ENCODE measurements at places on chromosomes 2 and 18. TPM values are rescaled to one million over a fixed set of nuclear protein-coding genes. Genes with fewer than 3 reads are reported as not detected.

Gene SCYGR4
- not detected for total RNA-seq

DNA sequence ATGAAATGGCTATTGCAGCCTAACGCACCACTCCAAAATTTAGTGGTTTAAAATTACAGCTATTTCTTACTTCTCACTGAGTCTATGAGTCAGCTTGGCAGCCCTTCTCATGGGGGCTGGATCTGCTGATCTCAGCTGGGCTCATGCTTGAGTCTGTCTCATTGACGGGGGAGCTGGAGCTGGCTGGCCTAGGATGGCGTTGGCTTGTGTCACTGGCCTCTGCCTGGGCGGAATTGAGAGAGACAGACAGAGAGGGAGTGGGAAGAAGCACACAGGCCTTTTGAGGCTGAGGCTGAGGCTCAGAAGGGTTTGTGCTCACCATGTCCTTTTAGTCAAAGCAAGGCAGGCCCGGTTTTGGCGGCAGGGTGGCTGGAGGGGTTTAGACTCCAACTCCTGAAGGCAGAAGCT lies 412.1 kb upstream of the MYT1L start:
- peak; percentile 83 for DNase-seq
- H3K27me3 ChIP-seq, result no peaks in the 10 kb centered on the region
- H3K4me1 ChIP-seq, result peaks cover 4% of the 10 kb centered on the region

- H3K36me3 ChIP-seq, result no peaks in the 10 kb centered on the region
- H3K4me3 ChIP-seq, result no peak overlapping the region
- no peak overlapping the region for H3K27ac ChIP-seq
- no peak for DNase-seq
- no peaks in the 10 kb centered on the region for H3K27me3 ChIP-seq
- peaks cover 4% of the 10 kb centered on the region for H3K4me1 ChIP-seq
These were observed 89.2 kb downstream of the DOCK10 start for GRCh38 chr2:224952936-224953657.

DNA sequence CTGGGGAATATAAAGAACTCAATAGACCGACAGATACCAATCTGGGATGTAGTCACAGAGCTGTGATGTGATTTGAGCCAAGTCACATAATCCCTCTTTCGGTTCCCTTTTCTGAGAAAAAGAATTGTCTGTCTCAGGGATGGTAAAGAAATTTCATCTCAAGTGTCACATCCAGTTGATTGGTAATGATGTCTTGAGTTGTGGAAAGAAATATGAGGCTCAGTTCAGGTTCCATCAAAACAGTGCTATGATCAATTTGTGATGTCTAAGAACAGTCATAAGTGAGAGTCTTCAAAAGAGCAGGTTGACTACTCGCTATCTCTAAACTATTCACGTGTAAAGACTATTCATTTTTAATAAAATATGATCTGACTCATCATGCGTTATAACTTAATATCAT lies 223.3 kb downstream of the METTL4 start:
- no peaks in the 10 kb centered on the region for H3K27me3 ChIP-seq
- H3K36me3 ChIP-seq, result no peaks in the 10 kb centered on the region
- DNase-seq, result no peak
- H3K4me3 ChIP-seq, result no peak overlapping the region

DNA sequence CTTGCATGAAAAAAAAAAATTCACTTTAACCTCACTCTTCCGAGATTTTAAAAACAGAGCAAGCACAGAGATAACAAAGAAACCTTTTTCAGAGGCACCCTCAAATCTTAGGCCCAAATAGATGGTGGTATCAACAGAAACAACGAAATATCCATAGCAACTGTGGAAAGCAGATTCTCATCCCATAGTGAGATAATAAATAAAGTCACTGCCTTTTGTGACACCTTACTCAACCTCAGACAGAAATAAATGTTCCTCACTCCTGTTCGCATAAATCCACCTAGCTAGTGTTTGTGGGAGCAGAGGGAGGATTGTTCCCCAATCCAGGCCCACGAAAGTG lies 60.9 kb upstream of the RTN4 start:
- H3K4me3 ChIP-seq, result no peak overlapping the region
- H3K27ac ChIP-seq, result peak overlapping the region; percentile 93
- no peaks in the 10 kb centered on the region for H3K27me3 ChIP-seq
- H3K36me3 ChIP-seq, result no peaks in the 10 kb centered on the region
- H3K4me1 ChIP-seq, result peaks cover 44% of the 10 kb centered on the region
- no peak for DNase-seq

DNA sequence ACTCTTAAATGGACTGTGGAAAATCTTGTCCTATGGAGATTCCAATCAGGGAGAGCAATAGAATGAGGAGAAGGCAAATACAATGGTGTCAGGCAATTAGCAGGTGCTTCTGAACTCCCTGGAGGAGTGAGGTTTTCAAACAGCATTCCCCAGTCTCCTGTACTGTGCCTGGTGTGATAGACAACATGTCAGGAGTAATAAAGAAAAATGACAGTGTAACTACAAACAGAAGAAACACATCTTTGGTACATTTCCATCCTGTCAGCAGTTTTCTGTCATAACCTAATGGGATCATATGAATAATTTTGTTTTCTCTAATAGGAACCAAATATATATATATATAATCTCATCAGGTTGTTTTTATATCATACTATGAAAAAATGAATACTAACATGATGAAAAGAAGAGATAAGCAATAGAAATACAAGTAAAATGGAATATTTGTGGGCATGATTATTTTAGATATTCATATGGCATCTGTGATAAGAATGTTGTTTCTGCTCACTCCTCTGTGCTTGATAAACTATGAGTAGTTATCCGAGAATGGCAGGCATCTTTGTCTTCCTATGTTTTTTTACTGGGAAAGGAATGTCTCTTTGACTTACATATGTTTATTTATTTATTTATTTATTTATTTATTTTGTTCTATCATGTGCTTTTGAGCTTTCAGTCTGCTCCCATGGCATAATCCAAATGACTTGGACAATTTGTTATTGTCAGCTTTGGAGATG lies 441.7 kb downstream of the TXNL1 start:
- no peak for DNase-seq
- H3K4me3 ChIP-seq, result no peak overlapping the region
- H3K4me1 ChIP-seq, result no peaks in the 10 kb centered on the region
- no peak overlapping the region for H3K27ac ChIP-seq
- no peaks in the 10 kb centered on the region for H3K36me3 ChIP-seq
- no peaks in the 10 kb centered on the region for H3K27me3 ChIP-seq

GRCh38 chr2:111169268-111169667 lies 48.6 kb downstream of the BCL2L11 start:
- no peak for DNase-seq
- no peak overlapping the region for H3K4me3 ChIP-seq
- no peaks in the 10 kb centered on the region for H3K27me3 ChIP-seq
- H3K4me1 ChIP-seq, result no peaks in the 10 kb centered on the region
- no peaks in the 10 kb centered on the region for H3K36me3 ChIP-seq

DNA sequence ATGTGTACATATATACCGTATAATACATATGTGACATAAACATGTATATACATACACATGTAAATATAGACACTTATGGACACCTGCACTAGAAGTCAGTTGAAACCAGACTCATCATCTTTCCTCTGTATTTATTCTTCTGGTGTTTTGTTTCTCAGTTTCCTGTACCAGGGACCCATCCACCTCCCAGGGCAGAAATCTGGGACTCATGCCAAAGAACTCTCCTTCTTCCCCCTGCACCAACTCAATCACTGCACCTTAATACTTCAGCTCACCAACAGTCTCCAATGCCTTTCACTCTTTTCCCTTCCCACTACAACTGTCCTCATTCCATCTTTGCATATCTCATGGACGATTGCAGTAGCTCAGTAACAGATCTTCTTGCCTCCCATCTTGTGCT lies 428.0 kb downstream of the FBXO15 start:
- H3K27ac ChIP-seq, result no peak overlapping the region
- no peaks in the 10 kb centered on the region for H3K27me3 ChIP-seq
- no peak for DNase-seq
- no peaks in the 10 kb centered on the region for H3K36me3 ChIP-seq

DNA sequence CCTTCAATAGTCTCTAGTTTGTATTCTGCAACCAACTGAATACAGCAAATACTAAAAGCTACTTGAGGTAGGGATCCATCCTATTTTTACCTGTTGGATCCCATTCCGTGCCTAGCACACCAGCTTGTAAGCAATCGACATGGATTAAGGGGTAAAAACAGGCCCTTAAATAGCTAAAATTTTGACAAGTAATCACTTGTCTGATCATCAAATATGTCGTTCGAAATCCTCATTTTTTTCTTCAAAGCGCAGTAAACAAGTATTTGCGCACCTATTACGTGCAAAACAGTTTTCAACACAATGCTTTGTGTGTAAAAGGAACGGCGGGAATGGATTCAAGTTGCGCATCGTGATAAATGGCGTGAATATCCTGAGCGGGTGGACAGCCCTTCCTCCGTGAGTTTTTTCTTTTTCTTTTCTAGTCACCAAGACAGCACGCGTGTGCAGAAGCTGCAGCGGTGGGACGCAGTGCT lies 1.4 kb upstream of the ACVR2A start:
- no peaks in the 10 kb centered on the region for H3K27me3 ChIP-seq
- no peak for DNase-seq
- peak overlapping the region; percentile 98 for H3K27ac ChIP-seq
- H3K4me3 ChIP-seq, result peak overlapping the region; percentile 23
- H3K36me3 ChIP-seq, result no peaks in the 10 kb centered on the region
- peaks cover 25% of the 10 kb centered on the region for H3K4me1 ChIP-seq

GRCh38 chr2:209713219-209713618 lies 58.4 kb upstream of the UNC80 start:
- no peaks in the 10 kb centered on the region for H3K4me1 ChIP-seq
- H3K27ac ChIP-seq, result no peak overlapping the region
- no peak overlapping the region for H3K4me3 ChIP-seq
- H3K27me3 ChIP-seq, result no peaks in the 10 kb centered on the region
- H3K36me3 ChIP-seq, result no peaks in the 10 kb centered on the region
- no peak for DNase-seq

- no peaks in the 10 kb centered on the region for H3K36me3 ChIP-seq
- no peak overlapping the region for H3K4me3 ChIP-seq
- no peaks in the 10 kb centered on the region for H3K27me3 ChIP-seq
- H3K27ac ChIP-seq, result no peak overlapping the region
- no peak for DNase-seq
These were observed 156.5 kb upstream of the TPO start for GRCh38 chr2:1256632-1257324.

Gene FSHR
- total RNA-seq, result 0.06 TPM

- H3K27ac ChIP-seq, result no peak overlapping the region
- no peaks in the 10 kb centered on the region for H3K27me3 ChIP-seq
- H3K4me1 ChIP-seq, result no peaks in the 10 kb centered on the region
- DNase-seq, result no peak
These were observed 18.4 kb downstream of the RTP5 start for GRCh38 chr2:241887806-241888522.

- H3K36me3 ChIP-seq, result no peaks in the 10 kb centered on the region
- no peak overlapping the region for H3K27ac ChIP-seq
- no peaks in the 10 kb centered on the region for H3K4me1 ChIP-seq
- H3K27me3 ChIP-seq, result peaks cover 1% of the 10 kb centered on the region
- DNase-seq, result no peak
These were observed 82.8 kb downstream of the LOXHD1 start for GRCh38 chr18:46574000-46574742.

Gene AQP12B
- total RNA-seq, result not detected

Gene HMSD
- not detected for total RNA-seq

Gene ALPP
- total RNA-seq, result not detected

Gene RBFA
- 32.8 TPM for total RNA-seq

Gene CAPN13
- total RNA-seq, result not detected

GRCh38 chr2:221501210-221501882 lies 70.8 kb downstream of the EPHA4 start:
- no peak for DNase-seq
- no peak overlapping the region for H3K4me3 ChIP-seq
- no peaks in the 10 kb centered on the region for H3K36me3 ChIP-seq
- H3K27me3 ChIP-seq, result no peaks in the 10 kb centered on the region

DNA sequence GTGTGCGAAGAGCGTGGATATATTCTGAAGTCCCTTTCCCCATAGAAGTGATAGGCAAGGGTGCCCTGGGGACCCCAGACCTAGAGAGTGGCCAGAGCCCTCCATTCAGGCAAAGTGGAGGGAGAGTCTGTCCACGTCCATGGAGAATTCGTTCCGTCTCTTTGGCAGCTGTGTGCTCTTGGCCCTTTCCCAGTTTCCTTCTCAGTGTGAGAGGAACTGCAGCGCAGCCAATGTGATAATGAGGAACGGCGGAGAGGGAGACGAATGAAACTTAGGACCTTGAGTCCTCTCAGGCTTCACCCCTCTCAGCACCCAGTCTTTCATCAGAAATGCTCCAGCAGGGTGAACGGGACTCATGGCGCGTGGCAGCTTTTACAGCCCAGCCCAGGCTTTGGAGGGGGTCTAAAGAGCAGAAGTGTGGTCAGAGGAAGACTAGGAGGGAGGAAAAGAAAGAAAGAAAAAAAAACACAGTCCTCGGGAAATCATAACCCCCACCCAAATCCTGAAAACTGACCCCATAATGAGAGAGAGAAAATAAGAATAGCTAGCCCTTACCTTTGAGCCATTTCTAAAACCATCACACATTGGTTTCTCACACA lies 95.0 kb upstream of the RIOK3 start:
- H3K4me1 ChIP-seq, result peaks cover 17% of the 10 kb centered on the region
- H3K27me3 ChIP-seq, result no peaks in the 10 kb centered on the region
- no peaks in the 10 kb centered on the region for H3K36me3 ChIP-seq
- peak overlapping the region; percentile 79 for H3K27ac ChIP-seq

Gene SLC19A3
- 0.69 TPM for total RNA-seq

Gene TTC39C
- 52.6 TPM for total RNA-seq

DNA sequence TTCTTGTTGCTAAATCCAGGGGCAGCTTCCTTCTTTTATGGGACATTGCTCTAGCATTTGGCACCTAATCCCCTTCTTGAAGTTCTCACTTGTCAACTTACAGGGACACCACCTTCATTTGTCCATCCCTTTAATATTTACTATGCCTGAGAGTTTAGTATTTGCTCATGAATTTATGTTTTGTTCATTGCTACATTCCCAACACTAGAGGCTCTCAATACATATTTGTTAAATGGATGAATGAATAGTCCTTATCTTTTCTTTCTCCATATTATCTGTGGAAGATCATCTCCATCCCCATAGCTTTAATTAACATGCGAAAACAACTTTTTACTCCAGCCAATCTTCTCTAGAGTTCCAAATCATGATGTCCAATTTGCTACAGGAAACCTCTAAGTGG lies 5.4 kb downstream of the CWC22 start:
- H3K27me3 ChIP-seq, result no peaks in the 10 kb centered on the region
- H3K4me3 ChIP-seq, result no peak overlapping the region
- peaks cover 11% of the 10 kb centered on the region for H3K4me1 ChIP-seq
- DNase-seq, result no peak

DNA sequence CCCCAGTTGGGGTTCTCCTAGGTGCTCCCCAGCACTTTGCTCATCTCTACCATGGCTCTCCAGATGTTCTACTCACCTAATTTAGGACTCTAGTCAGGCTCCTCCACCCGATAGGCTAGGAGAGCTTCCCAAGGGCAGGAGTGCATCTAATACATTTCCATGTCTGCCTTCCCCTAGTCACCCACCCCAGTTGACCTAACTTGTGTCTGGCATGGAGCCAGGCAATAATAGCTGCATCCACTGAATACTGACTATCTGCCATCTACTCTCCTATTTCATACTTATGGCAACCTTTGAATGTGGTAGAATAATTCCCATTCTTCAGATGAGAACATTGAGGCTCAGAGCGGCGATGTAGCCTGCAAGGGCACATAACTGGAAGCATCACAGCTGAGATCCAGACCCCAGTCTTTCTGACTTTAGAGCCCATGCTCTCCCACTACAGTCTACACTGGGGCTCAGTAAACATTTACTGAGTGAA lies 71.8 kb upstream of the YWHAQ start:
- H3K4me1 ChIP-seq, result no peaks in the 10 kb centered on the region
- no peaks in the 10 kb centered on the region for H3K36me3 ChIP-seq
- no peaks in the 10 kb centered on the region for H3K27me3 ChIP-seq

Gene PLA2R1
- total RNA-seq, result 8.7 TPM

- no peak overlapping the region for H3K4me3 ChIP-seq
- no peaks in the 10 kb centered on the region for H3K27me3 ChIP-seq
- peaks cover 49% of the 10 kb centered on the region for H3K4me1 ChIP-seq
- H3K27ac ChIP-seq, result no peak overlapping the region
- no peaks in the 10 kb centered on the region for H3K36me3 ChIP-seq
These were observed 26.5 kb downstream of the EPAS1 start for GRCh38 chr2:46323730-46324129.
